HAP-1 (cell line): ENCODE measurements at places on chromosomes 1 and 21.

DNA sequence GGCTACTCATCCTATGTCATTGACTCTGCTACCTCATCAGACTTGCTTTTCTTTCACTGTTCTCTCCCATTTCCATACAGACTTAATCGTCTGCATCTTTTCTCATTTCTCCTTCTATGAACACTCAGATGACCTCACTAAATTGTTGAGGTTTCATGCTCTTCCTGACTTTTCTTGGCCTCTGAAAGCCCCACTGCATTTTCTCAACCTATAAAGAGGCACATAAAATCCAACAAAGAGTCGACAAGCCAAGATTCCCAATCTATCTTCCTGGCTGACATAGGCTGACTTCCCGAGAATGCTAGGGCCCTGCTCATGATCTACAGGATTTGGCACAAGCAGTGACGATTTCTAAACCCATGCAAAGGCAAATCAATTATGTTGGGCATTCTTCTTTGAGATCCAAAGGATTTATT, 280.8 kb upstream of the DPYD start:
- DNase-seq, result no peak

- DNase-seq, result no peak
Measured at GRCh38 chr1:26053718-26054560, 8.0 kb upstream of the SLC30A2 start.

DNA sequence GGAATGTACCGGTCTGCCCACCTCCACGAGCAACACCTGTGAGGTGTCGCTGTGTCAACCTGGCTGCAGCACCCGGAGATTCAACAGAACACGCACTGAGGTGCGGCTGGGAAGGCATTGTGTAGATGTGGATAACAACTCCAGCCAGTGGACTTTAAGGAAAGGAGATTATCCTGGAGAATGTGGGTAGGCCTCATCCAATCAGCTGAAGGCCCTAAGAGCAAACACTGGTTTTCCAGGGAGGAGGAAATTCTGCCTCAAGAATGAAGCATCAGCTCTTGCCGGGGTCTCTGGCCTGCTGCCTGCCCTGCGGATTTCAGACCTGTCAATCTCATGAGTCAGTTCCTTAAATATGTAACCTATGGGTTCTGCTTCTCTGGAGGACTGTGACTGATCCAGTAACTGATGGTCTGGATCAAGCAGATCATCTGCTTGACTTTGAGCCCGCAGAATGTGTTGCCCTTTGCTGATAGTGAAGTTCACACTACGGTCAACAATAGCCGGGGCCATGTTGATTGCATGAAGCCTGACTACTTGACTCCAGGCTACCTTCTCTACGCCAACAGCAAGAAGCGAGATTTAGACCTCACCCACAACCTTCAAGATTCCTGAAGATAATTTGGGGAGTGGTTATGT, 15.9 kb upstream of the PRDM15 start:
- no peak for DNase-seq

- no peak for DNase-seq
Measured at GRCh38 chr1:184112176-184112948, 60.8 kb downstream of the TSEN15 start.

- DNase-seq, result no peak
Measured at GRCh38 chr1:116826818-116827606, 72.8 kb downstream of the CD2 start.
